ENCODE measurements at places on chromosomes 5 and 9.
A peak's percentile ranks its signal among the peaks of the same experiment; 100 is the strongest.

GRCh38 chr9:127968700-127969383 is 11.9 kb downstream of the EEIG1 start:
- DNase-seq, result peak; percentile 82

DNA sequence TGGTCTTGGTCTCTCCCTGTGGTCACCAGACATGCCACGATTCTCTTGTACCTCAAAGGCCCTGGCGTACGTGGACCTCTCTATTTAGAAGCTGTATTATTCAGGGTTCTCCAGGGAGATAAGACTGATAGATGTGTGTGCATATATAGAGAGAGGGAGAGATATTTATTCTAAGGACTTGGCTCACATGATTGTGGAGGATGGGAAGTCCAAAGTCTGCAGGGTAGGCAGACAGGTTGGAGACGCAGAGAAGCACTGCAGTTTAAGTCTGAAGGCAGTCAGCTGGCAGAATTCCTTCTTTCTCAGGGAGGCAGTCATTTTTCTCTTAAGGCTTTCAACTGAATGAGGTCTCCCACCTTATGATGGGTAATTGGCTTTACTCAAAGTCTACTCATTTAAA is 16.3 kb downstream of the C9orf57 start:
- DNase-seq, result no peak

DNA sequence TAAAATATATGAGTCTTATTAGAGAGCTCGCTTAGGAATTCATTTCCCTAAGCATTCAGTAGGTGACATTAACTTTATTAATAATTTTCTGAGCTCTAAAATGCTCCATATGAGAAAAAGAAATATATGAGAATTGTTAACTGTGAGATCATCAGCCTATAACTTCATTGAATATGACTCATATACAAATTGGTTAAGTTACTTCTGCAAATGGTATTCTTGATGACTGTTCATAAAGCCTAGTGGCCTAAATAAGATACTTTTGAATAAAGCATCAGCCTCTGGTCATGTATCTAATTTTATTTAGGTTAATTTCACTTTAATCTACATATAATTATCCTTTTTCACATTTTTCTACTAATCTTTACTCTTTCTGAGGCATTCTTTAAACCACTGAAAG is 710.2 kb upstream of the ACO1 start:
- peak; percentile 1 for DNase-seq

DNA sequence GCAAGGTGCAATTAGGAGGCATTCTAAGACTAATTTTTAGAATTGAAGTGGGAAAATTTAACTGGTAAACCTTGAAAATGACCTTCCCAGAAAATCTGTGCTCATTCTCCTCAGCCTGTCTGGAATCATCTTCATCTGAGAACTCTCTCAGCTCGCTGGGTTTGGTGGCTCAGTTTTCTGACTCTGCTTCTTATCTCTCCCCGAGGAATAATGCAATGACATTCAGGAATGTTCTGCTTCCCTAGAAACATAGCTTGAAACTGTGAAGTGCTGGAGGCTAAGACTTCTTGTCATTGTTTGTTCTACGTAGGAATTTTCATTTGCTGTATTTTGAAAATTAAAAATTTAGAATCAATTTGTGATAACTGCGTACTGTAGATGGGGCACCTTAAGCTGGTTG is 86.6 kb downstream of the KCNN2 start:
- DNase-seq, result no peak

- DNase-seq, result no peak
Measured at GRCh38 chr5:64838803-64839202, 70.1 kb downstream of the CWC27 start.

DNA sequence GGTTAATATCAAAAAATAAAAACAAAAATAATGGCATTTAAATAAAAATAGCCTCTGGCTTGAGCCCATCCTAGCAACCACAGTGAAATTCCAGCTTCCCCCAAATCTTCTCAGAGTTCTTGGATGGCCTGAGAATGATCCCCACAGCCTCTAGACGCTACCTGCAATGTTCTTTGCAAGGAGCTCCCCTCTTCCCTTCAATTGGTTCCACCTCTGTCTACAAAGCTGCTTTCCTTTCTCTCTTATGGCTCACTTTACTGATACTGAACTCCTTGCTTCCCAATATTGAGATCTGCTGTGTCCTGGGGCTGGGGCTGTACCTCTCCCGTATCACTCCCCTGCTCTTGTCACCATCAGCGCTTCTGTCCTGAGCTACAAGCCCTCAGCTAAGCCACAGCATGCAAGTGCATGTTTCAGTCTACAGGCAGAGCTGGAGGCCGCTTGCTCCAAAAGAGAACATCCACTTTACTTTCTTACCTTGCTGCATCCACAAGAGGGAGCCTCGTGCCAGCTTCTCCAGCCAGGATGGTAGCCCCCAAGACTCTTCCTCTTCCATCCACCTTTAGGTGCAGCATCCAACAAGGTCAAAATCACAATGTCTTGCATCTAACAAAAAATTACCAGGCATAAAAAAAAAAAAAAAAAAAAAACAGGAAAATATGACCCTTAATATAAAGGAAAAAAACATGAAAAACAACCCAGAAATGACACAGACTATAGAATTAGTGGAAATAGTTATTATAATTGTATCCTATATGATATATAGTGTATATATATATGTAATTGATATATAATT is 57.4 kb upstream of the PRSS3 start:
- peak; percentile 63 for DNase-seq

DNA sequence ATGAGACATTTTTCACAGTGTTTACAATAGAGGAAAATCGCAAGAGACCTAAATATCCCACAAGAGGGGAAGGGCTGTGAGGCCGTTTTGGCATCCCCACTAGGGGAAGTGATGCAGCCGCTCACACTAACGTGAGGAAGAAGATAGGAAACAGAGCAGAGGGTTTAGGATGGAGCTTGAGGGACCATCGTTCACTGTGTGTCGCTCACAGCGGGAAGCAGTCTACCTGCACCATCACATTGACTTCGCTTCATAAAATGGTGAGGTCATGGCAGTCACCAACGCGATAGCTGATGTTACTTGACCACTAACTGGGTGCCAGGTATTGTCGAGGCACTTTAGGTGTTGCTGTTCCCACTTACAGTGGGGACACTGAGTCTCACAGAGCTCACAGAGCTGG is 35.6 kb downstream of the PRRX2 start:
- DNase-seq, result no peak

Data from kidney tubule cell (primary cell).